ENCODE measurements at places on chromosomes 13 and 19. TPM values are rescaled to one million over a fixed set of nuclear protein-coding genes. Genes with fewer than 3 reads are reported as not detected.

- no peak for DNase-seq
Observed at GRCh38 chr13:46354156-46355087, 32.6 kb downstream of the RUBCNL start.

- DNase-seq, result no peak
Observed at GRCh38 chr13:104565888-104566287, 1499.7 kb upstream of the SLC10A2 start.

DNA sequence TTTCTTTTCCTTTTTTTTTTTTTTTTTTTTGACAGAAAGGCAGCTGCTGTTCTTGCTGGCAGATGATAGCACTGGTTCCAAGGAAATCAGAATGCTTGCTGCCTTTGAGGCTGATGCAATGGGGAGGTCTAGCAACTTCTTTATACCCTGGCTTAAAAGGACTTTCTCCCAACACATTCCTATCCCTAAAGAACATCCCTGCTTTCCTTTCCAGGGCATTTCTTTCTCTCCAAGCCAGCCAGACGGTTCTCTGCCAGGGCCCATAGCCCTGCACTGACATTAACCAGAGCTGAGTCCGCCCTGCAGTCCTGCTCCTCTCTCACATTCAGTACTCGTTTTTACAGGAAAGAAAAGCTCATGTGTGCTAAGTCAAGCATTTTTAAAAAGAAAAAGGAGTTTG lies 133.9 kb upstream of the WASF3 start:
- no peak for DNase-seq

The CEACAM1 gene
- 16.5 TPM for polyA plus RNA-seq

GRCh38 chr19:50823389-50824042 lies at the start of gene KLK1:
KLK1 (minus strand) TSS chr19:50823787; CDS start chr19:50823748, 39 bp downstream.
- DNase-seq, result no peak

The CEACAM16 gene
- polyA plus RNA-seq, result not detected

GRCh38 chr13:32736648-32737047 lies 150.4 kb downstream of the PDS5B start:
- no peak for DNase-seq

DNA sequence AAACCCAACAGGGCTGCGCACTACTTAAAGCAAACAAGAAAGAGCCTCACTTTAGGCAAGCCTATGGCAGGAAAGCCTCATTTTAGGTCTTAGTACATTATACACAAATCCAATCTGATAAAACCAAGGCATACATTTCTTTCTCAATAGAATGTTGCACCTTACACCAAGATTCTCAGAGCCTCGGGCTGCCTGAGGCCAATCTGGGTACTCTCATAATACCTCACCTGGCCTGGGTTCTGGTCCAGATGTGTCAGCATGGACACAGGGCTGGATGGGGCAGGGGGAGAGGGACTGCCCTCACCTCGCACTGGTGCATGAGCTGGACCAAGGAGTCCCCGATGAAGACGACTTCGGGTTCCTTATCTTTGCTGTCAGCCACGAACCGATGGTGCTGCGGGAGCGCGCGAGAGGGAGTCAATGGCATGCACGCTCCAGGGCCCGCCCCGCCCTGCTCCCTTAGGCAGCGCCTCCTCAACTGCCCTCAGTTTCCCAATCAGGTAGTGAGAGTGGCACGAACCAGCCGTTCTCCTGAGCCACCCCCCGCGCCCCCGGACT lies at the start of gene PRR19:
Gene PRR19 (plus strand): TSS at position 487 of the 558 bp plus-strand sequence. CDS start 7,453 bp downstream, outside the sequence.
- no peak for DNase-seq

- no peak for DNase-seq
Observed at GRCh38 chr19:16259385-16260159, 61.9 kb downstream of the AP1M1 start.

DNA sequence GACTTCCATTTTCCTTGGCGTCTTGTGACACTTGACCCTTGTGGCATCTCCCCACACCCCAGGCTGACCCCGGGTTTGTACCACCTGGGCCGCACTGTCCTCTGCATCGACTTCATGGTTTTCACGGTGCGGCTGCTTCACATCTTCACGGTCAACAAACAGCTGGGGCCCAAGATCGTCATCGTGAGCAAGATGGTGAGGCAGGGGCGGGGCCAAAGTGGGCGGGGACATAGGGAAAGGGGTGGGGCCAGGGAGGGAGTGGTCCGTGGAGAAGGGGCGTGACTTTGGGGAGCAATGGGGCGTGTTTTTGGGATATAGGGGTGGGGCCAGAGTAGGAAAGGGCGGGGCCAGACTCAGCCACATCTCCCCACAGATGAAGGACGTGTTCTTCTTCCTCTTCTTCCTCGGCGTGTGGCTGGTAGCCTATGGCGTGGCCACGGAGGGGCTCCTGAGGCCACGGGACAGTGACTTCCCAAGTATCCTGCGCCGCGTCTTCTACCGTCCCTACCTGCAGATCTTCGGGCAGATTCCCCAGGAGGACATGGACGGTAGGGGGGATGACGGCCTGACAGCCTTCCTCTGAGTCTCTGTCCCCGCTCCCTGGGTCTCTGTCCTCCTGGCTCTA lies 42.8 kb downstream of the TRPM4 start:
- no peak for DNase-seq

DNA sequence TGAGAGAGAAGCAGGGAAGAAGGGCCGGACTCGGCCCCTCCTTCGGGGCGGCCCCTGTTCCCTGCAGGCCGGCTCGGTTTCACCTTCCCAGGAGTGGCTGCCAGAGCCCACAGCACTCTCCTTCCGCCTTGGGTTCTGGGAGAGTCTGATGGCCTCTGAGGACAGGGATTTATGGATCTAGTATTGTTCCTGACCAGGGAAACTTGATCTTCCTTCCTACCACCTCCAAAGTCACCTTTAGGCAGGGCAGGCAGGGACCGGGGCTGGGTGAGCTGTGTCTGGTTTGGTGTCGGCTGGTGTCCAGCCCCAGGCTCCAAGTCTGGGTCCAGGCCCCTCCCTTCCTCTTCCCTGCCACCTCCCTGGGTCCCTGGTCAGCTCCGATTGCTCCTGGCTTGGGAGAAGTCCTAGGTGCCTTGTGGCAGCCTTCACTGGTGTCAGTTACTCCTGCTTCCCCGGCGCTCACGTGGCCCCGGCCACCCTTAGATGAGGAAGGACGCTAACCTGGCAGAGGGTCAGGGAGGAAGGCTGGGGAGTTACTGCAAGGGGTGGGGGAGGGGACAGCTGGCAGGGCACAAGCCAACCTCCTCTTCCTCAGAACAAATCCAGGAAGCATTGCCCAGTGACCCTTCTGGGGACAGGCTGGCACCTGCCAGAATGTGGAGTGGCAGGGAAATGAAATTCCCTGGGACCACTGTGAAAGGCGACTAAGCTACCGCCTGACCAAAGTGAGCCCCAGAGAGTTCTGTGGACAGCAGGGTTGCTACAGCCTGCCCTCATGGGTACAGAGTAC lies 18.8 kb downstream of the RFX1 start:
- no peak for DNase-seq

- DNase-seq, result no peak
Observed at GRCh38 chr19:46155237-46155636, 7.2 kb downstream of the IGFL2 start.

DNA sequence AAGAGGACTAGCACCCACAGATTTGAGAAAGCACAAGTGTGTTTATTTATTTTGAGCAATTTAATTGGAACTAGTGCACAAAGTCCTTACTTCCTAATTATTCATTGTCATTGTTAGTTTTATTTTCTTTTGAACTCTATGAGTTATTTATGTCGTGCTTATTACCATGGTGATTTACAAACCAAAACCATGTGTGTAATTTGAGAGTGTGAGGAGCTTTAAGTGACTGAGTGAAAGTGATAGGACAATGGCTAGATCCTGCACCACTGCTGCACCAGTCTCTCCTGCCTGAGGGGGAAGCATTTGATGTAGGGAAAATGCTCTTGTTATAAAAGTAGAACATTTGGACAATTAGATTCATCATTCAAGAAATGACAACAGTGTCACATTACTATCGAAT lies 172.3 kb upstream of the KLF12 start:
- DNase-seq, result no peak

GRCh38 chr13:77168237-77168636 lies 141.3 kb upstream of the FBXL3 start:
- no peak for DNase-seq

The ADM5 gene
- polyA plus RNA-seq, result 1.3 TPM

DNA sequence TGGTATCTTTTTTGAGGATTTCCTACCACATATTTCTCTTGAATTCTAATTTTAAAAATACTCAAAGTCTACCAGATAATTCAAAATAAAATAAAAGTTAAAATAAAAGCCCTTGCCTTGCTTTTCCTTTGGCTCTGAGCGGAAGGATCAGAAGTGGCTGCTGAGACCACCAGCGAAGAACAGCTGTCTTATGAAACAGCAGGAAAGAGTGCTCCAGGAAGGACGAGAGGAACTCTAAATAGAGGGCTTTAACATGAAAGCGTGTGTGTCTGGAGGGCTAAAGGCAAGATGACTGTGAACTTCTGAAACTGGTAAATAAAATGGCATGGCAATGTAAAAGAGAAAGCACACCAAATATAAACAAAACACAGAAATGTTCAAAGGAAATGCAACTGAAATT lies 521.5 kb upstream of the SPRY2 start:
- no peak for DNase-seq

The NDFIP2 gene
- polyA plus RNA-seq, result 54.9 TPM

DNA sequence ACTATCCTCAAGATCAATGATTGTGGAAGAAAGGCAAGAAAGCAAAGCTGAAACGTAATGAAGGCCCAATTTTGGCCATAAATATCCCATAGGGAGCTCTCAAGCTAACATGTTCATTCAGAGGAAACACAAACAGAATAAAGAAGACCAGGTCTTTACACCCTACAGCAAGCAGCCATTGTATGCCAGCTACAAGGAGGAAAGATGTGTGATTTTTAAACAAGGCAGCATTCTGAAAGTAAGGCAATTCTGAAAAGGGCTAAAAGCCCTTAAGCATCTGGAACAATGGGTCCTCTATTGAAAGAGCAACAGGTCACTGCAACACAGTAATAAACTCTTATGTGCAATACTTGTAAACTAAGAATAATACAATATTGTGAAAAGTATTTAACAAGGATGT lies 1002.4 kb downstream of the SLITRK1 start:
- no peak for DNase-seq

DNA sequence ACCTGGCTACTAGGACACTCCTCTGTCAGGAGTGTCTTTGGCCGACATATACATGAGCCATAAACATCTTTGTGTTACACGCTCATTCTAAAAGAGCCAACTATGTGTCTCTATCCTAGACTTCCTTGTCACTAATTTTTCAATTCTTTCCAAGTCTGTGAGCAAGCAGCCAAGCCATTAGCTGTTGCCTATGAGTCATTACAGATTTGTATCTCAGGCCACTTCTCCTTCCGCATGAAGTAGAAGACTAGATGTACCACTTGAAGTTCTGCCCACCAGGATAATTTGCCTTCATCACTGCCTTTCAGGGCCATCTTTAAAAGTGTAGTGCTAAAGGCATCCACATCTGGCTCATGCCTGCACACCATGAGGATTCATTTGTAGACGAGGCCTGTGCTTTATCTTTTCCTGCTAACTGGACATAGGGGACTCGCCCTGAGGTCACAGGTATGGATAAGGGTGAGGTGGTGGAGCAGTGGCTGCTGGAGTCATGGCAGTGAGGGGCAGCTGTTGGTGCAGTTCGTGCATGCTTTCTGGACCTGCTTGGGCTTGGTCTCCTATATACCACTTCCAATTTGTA lies 126.1 kb upstream of the KL start:
- DNase-seq, result no peak

All from renal pelvis (tissue), 12 donors.